C1 segment of cervical spinal cord (tissue), 14 donors: ENCODE measurements at places on chromosomes 5 and 9.

DNA sequence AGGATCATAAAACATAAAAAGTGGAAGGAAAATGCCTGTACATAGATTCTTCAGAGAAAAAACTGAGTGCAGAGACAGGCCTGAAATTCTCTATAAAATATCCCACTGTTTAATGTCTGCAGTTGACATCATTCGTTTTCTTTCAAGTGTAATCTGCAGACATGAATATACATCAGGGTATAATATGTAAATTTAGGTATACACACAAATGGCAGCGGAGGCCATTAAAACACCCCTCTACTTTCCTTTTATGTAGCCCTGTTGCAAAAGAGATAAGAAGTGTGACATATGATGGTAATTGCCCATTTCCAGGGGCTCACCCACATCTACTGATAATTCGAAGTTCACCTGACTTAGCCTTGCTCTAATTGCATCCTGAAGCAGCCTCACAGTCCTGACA is 164.3 kb downstream of the SLC24A2 start:
- DNase-seq = no peak

DNA sequence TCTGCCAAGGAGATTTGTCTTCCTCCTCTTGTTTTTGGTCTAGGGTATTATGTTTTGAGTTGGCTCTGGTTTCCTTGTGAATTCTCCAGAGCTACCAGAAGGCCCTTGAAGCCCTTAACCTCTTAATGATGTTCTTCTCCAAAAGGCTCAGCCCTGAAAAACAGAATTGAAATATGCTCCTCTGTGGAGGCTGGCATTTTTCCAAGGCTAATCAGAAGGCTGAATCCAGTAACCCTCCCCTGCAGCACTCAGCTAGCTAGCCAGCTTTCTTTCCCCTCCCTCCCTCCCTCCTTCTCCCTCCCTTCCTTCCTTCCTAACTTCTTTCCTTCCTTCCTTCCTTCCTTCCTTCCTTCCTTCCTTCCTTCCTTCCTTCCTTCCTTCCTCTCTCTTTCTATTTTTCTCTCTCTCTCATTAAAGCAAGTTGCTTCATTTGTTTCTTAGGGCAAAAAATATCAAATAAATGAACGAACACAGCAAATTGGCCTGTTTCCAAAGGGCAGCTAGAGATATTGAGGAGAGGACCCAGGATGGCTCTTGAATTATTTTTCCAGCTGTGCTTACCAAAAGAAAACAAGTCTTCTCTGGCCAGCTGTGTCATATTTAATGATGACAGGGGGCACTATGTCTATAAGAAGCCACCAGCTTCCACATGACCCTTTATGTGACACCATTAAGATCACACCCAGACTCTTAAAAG is 38.7 kb downstream of the JAKMIP2 start:
- no peak for DNase-seq

DNA sequence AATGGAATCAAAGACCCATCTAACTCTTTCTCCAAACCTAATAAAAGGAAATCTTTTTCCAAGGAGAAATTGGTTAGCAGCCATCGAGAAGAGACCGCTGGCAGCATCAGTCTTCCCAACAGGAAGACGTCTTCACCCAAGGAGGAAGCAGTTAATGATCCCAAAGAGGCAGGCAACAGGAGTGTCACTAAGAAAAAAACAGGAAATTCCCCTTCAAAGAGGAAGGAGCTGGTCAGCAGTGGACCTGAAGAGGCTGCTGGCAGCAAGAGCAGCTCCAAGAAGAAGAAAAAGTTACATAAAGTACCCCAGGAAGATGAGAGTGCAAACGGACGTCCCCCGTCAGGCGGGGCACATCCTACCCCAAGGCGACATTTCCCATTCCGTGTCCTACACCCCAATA is 143.7 kb downstream of the ELAVL2 start:
- no peak for DNase-seq

GRCh38 chr5:69160651-69161050 is 6.3 kb upstream of the CCNB1 start:
- DNase-seq = no peak

DNA sequence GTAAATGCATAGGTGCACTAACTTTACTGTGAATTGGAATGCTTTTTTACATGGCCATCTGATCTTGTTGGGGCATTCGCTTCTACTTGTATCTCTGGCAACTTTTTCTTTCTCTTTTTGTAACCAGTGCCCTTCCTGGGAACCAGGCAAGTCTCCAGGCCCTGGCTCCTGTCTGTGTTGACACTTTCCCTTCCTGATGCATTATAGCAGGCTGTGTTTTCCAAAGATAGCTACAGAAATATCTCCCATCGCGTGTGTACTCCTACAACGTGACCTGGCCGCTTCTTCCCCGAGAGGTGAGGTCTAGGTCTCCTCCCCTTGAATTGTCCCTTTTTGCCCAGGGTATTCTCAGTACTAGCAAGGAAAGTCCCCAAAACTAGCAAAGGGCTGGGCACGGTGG is 81.1 kb upstream of the SPIN1 start:
- DNase-seq = no peak
